NCI-H446 (cell line): ENCODE measurements at places on chromosomes 3 and 15.

DNA sequence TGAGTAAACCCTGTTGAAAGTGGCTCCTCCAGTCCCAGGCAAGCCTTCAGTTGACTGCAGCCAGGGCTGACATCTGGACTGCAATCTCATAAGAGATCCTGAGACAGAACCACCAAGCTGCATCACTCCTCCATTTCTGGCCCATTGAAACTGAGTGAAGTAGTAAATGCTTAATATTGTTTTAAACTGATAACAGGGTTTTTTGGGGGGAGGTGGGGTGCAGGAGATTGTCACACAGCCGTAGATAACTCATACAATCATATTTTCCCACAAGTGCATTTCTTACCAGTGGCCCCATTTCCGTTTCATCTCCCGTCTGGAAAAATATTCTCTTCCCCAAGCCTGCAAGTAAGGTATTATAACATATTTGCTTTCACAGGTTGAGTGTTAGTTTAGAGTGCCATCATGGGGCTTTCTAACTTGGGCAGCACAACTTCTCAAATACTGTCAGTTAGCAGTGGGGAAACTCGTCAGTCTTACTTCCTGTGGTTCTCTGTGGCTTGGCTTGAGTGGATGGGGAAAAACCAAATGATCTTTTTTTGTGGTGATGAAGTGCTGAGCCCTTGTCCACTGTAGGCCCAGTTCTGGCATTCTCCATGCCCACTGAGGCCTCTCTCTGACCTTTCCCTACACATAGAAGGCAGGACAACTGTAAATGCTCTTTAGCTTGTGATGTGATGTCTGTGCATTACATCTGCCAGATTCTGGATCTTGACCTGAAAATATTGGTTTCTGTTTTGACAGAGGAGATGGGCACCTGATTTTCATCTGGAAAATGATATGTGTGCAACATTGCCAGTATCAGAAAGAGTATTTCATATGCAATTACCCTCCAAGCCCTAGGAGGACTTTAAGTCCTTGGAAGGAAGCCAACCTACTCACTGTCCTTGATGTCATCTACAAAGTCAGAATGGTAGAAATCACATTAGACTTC is 90.1 kb upstream of the BHLHE40 start:
- DNase-seq, result no peak

GRCh38 chr3:57169872-57170623 is 4.9 kb upstream of the IL17RD start:
- peak; percentile 47 for DNase-seq

DNA sequence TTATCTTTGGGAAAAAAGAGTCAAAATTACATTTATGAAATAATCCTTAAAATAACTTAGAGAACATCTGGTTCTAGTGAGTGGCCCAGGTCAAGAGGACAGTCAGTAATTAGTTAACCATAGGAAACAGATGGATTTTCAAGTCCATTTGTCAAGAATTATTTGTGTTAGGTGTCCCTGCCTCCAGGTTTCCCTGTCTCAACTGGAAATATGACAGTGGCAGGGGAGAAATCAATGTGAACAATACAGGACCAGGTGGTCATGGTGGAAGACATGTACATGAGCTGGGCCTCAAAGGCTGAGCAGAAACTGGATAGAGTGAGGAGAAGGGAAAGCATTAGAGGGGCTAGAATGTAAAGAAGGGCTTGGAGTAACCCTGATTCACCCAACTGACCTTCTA is 372.6 kb downstream of the VPS13C start:
- no peak for DNase-seq

GRCh38 chr3:165817160-165817709 is 20.0 kb downstream of the BCHE start:
- DNase-seq, result no peak

DNA sequence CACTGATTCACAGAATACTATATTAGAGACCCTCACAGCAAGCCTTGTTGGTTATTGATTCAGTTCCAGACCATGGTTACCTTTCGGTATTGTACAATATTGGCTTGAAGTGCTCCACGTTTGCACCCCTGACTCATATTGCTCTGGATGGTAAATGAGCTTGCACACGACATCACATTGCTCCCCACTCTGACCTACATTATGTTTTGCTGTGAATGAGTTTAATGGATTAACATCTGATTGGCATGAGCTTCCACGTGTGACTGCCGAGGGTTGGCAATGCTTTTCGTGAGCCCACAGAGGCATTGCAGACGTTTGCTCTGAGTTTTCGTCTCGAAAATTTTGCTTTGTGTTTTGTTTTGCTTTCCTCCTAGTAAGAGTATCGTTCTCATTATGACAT is 225.8 kb upstream of the ICE2 start:
- DNase-seq, result no peak

GRCh38 chr3:101278727-101279126 is 41.6 kb downstream of the IMPG2 start:
- no peak for DNase-seq

DNA sequence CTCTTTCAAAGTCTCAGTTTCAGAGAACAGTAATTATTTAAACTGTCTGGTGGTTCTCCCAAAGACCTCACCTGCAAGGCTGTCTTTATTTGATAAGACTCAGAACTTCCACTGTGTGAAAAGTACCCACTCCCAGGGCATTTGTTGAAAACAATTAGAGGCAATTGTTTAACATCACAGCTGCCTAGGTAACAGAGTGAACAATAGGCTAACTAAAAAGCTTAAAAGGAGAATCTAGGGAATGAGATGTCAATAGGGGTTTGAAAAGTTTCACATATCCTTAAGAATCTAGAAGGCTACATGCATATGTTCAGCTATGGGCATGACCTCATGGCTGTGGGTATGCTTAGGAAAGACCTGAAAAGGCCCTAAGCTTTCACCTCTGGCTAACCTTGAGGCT is 2.9 kb upstream of the STRIT1 start:
- DNase-seq, result no peak

DNA sequence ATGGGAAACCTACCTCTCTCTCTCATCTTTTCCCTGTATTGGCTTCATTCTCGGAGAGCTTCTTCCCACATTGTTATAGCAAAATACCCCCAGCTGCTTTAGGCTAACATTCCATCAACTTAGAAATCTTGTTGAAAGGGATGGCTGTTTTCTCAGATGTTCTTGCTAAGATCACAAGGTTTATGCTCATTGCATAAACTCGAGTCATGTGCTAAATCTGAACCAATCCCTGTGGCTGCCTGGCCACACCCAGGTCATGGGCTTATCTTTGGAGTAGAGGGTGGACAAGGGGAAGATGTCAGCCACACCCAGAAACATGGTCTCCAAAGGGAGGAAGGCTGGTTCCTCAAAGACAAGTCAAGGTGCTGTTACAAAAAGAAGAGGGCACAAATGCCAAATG is 150.6 kb upstream of the UMPS start:
- DNase-seq, result no peak

DNA sequence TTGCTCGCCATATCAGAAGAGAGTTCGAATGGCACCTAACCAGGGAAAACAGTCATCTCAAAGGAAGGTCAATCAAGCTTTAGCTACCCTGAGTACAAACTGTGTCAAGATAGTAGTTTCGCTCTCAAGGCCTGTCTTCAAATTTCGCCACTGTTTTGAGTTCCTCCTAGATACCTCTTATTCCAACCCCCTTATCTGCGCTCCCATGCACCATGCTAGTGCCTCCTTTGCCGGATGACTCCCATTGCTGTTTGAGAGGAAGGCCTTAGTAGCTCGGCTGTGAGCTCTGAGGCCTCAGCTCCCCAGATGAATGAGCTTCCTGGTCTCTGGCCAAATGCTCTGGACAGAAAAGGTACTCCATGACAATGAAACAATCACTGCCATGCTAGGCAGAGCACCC is 256.0 kb downstream of the ULK4 start:
- DNase-seq, result no peak

GRCh38 chr3:45792036-45792435 is 4.3 kb downstream of the SLC6A20 start:
- no peak for DNase-seq

- peak; percentile 74 for DNase-seq
Observed at GRCh38 chr3:48662753-48663488, at the start of gene CELSR3. Gene CELSR3, minus strand, starts transcription at chr3:48662886. Its CDS starts 252 bp downstream, at chr3:48662634.
